ENCODE measurements at places on chromosomes 12 and 14. TPM values are rescaled to one million over a fixed set of nuclear protein-coding genes. Genes with fewer than 3 reads are reported as not detected.
A peak's percentile ranks its signal among the peaks of the same experiment; 100 is the strongest.

- no peak for DNase-seq
These were observed 200.2 kb upstream of the SLC38A2 start for GRCh38 chr12:46572644-46573346.

DNA sequence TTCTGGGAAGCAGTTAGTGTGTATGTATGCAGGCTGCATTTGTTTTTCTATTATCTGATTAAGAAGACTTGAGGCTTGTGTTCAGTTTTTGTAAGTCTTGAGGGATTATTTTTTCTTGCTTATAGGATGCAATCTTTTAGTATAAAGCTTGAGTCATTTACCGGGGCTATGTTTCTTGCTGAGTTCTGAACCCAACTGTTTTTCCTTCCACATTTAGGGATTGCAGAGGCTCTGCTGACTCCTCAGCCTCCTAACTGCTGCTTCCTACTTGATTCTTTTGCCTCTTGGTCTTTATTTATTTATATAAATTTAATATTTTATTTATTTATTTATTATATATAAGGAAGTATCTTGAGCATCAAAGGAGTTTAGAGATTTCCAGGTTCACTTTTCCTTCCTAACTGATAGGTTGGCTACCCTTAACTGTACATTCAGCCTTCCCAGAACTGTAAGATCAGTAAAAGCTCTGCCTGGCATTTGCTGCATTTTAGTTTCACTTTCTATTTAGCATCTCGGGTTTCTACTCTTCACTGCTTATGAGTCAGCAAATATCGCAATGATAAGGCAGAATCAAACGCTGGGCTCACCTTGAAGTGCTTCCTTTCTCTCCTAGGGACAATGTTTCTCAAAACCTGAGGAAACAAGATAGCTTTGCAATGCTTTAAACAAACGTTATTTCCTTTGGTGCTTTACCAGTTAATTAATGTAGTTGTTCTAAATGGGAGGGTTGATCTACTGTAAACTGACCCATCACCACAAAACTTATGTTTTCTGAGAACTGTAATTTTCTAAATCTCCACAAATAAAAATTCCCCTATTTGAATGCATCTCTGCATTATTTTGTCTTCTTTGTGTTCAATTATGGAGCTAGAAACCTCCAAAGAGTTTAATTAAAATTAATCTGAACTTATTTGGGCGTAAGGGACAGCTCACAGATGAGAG lies 1183.7 kb upstream of the TMEM132C start:
- DNase-seq, result peak; percentile 11

GRCh38 chr14:81471062-81471461 lies 62.6 kb downstream of the SEL1L start:
- no peak for DNase-seq

DNA sequence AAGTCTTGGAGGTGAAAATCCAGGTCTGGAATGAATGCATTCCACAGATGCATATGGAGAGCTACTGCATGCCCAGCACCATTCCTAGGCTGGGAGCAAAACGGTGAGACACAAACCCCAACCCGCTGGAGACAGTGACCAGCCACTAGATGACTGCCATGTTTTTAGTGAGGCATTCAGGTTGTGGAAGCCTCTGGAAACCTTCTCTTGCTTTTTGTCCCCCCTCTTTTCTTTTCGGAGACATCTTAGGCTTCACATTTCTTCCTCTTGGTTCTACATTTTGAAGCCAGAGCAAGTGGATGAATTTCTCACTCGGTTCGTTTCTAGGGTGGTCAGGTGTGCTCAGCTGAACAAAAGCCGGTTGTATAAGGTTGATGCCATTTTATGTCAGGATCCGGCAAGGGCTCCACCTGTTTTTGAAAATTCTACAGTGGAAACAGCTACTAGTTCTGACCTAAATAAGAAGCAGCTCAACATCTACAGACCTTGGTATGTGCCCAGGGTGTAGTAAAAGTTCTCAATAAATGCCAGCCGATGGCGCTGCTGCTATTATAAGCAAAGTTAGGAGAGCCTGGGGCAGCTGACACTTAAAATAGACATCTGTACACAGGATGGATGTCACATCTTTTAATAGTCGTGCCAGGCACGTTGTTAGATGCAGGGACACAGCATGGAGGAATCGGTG lies 1.8 kb upstream of the ZNF839 start:
- DNase-seq, result no peak

DNA sequence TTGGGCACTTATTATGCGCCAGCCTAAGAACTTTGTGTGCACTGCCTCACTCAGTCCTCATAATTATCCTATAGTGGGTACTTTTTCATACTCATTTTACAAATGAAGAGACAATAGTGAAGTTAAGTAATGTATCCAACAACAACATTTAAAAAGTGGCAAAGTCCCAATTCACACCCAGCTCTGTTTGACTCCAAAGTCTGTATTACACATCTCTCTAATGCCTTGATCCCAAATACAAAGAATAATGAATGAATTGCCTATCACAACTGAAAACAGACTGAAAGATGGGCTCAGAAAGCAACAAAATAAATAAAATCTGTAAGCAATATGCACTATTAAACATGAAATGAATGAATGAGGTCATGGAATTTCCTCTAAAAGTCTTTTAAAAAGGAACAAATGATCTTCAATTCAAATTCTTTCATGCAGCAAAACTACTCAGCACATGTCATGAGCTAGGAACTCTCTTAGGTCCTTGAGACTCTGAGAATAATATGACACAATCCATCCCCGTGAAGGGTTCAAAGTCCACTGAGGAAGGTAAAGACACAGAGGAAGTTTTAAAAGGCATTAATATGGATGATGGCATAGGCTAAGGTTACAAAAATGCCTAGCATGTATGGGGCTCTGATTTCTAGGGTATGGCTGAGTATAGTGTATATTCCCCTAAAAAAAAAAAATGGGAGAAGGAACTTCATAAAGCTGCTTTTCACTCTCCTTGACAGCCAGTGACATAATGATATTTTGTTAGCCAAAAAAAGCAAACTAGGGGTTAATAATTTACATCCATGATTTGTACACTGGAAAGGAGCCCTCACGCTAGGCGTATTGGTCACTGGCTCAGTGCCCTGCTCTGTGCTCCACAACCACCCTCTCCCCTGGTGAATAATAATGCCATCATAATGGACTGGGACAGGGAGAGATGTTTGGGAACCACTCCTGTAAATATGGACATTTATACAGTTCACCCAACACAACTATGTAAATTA lies 103.4 kb downstream of the SLC2A13 start:
- peak; percentile 37 for DNase-seq

GRCh38 chr14:76767681-76768656 lies 6.7 kb downstream of the VASH1 start:
- peak; percentile 60 for DNase-seq

The NOXRED1 gene
- total RNA-seq, result 0.46 TPM

The CCDC177 gene
- not detected for total RNA-seq

GRCh38 chr12:114403690-114404066 lies 2.3 kb downstream of the TBX5 start:
- no peak for DNase-seq

The TMEM132D gene
- total RNA-seq, result 0.72 TPM
